Activated T-helper 1 cell treated with anti-CD3 and anti-CD28 coated beads, Interleukin-2, amount 50 U/mL, for 16 hours (primary cell): ENCODE measurements at places on chromosomes 16 and 17.

- DNase-seq: no peak
These were observed 29.3 kb downstream of the TK2 start for GRCh38 chr16:66520406-66521170.

DNA sequence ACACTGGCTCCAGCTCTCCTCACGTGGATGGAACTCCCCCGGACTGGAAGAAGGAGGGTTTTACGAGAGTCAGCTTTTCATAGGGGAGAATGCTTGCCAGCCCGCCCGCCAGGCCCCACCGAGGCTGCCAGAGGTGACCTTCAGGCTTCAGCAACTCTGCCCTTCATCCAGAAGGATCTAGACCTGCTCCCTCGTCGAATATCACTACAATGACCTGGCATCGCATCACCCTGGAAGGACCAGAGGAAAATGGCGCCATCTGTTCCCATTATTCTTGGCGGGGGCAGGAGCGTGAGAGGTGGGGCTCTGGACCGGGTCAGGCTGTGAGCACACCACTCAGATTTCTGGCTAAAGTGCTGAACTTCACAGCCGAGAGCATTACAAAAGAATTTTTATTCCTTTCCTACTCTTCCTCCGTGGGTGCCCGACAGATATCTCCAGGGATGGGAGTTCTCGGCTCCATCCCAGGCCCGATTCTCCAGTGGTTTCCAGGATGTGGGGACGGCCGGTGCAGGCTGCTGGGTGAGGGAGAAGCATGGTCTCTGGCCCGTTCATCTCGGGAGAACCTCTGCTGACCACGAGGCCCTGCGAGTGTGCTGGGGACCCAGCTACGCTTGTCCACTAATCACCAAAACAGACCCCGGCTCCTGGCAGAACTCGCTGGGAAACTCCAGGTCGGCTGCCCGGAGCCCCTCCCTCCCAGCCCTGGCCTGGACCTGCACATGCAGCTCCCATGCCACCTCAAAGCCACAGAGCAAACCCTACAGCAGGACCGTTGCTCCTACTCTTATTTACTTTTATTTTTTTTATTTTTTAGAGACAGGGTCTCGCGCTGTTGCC, 36.8 kb upstream of the ZNF469 start:
- DNase-seq: no peak

- no peak for DNase-seq
These were observed 14.9 kb downstream of the CTU2 start for GRCh38 chr16:88721236-88721635.

- no peak for DNase-seq
These were observed 5.5 kb downstream of the TVP23A start for GRCh38 chr16:10813099-10813455.

- no peak for DNase-seq
These were observed 46.2 kb downstream of the XPO6 start for GRCh38 chr16:28165598-28165997.

- no peak for DNase-seq
These were observed 434.6 kb upstream of the MAF start for GRCh38 chr16:80034948-80035663.
